Foreskin keratinocyte (primary cell): ENCODE measurements at places on chromosomes 4 and X. TPM values are rescaled to one million over a fixed set of nuclear protein-coding genes. Genes with fewer than 3 reads are reported as not detected.
A peak's percentile ranks its signal among the peaks of the same experiment; 100 is the strongest.

The GPC4 gene
- polyA plus RNA-seq = 1.3 and 3.9 TPM in 2 replicates

The TLR2 gene
- polyA plus RNA-seq = 2.0 and 2.1 TPM in 2 replicates

The UBE2K gene
- 83.3 and 91.4 TPM in 2 replicates for polyA plus RNA-seq

The FRAS1 gene
- polyA plus RNA-seq = 1.3 TPM in 2 replicates

The ABLIM2 gene
- polyA plus RNA-seq = 0.33 and 0.49 TPM in 2 replicates

GRCh38 chr4:150579551-150580234 lies 2.3 kb upstream of the MAB21L2 start:
- DNase-seq = no peak

GRCh38 chrX:149493567-149494562 lies 11.2 kb downstream of the IDS start:
- no peak for DNase-seq

GRCh38 chr4:40972722-40973121 lies 223.0 kb downstream of the NSUN7 start:
- DNase-seq = no peak

DNA sequence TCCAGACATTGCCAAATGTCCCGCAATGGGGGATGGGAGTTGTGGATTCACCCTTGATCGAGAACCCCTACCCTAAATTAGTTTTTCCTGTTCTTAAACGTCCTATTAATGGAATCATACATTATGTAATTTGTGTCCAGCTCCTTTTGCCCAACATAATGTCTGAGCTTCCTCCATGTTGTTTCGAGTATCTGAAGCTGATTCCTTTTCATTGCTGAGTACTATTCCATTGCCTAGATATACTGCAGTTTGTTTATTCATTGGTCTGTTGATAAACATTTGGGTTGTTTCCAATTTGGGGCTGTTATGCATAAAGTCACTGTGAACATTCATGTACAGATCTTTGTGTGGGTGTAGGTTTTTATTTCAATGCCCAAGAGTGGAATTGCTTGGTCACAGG lies 251.3 kb downstream of the BCOR start:
- no peak for DNase-seq

DNA sequence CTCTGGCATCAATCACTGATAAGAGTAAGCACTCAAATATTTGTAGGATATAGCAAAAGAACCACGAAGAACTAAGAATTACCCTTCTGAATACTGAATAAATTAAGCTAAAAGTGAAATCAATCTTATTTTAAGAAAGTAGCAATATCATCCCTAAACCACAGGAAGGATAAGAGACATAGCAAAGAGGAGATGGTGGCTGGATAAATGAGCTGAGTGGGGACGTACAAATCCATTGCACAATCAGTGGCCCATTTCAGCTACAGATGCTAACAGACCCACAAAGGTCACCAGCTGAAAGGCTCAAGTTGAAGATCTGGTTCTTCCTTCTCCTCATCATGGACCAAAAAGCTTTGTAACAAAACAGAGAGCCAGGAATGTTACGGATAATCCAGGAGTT lies 77.1 kb downstream of the SLC9A7 start:
- no peak for DNase-seq

GRCh38 chr4:39259571-39260330 lies 77.4 kb downstream of the WDR19 start:
- DNase-seq = no peak

DNA sequence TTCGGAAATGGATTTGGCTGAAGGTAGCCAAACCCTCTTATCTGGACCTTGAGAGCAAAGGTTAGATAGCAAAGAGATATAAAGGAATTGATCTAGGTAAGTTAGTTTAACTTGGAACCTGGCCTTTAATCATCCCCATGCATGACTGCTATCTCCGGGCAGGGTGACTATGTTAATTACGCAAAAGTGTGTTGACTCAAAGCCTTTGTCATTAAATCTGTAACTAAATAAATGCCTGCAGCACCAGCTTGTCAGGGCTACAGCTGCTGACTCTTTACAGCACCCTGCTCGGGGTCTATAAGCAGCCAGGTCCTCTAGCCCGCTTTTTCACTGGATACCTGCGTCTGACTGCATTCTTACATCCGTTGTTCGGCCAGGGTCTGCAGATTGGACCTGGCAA lies 201.7 kb downstream of the TBCK start:
- no peak for DNase-seq

DNA sequence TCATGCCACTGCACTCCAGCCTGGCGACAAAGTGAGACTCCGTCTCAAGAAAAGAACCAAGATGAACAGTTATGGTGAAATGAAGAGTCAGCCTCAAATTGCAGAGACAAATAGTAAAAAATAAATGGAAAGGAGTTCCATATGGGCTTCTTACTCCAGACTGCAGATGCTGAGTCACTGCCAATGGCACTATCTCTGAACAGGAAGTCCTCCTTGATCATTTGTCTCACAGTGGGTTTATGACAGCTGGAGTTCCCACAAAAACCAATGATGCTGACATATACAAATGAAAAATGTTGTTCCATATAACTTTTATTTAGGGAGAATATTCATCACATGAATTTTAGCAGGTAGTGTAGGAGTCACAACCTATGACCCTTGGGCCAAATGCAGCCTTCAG lies 631.6 kb downstream of the PCDH18 start:
- DNase-seq = peak; percentile 9

GRCh38 chrX:149470955-149471354 lies 34.2 kb downstream of the IDS start:
- DNase-seq = no peak

GRCh38 chr4:188606635-188607034 lies 467.4 kb downstream of the TRIML1 start:
- no peak for DNase-seq

- DNase-seq = no peak
Measured at GRCh38 chr4:151389311-151389710, 19.7 kb upstream of the FHIP1A start.

- no peak for DNase-seq
Measured at GRCh38 chr4:6733358-6734164, 17.6 kb downstream of the BLOC1S4 start.

DNA sequence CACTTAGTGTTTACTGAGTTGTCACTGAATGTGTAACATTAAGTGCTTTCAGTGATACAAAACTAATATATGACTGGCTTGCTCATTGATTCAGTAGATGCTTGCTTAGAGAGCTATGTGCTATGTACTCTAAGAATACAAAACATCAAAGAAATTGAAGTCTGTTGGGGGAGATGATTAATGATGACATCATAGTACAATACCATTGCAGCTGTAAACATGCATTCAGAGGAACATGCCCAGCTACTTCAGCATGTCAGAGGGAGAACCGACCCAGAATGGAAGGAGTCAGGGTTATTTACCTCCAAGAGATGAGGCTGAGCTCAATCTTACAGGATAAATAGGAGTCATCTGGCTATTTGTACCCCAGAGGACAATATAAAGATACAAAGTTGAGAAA lies 290.8 kb downstream of the TENM3 start:
- DNase-seq = peak; percentile 90

GRCh38 chr4:36283912-36284465 lies 2.6 kb downstream of the DTHD1 start:
- peak; percentile 26 for DNase-seq

DNA sequence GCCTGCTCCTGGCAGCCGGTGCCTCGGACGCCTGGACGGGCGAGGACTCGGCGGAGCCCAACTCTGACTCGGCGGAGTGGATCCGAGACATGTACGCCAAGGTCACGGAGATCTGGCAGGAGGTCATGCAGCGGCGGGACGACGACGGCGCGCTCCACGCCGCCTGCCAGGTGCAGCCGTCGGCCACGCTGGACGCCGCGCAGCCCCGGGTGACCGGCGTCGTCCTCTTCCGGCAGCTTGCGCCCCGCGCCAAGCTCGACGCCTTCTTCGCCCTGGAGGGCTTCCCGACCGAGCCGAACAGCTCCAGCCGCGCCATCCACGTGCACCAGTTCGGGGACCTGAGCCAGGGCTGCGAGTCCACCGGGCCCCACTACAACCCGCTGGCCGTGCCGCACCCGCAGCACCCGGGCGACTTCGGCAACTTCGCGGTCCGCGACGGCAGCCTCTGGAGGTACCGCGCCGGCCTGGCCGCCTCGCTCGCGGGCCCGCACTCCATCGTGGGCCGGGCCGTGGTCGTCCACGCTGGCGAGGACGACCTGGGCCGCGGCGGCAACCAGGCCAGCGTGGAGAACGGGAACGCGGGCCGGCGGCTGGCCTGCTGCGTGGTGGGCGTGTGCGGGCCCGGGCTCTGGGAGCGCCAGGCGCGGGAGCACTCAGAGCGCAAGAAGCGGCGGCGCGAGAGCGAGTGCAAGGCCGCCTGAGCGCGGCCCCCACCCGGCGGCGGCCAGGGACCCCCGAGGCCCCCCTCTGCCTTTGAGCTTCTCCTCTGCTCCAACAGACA lies 4.4 kb downstream of the SOD3 start:
- DNase-seq = no peak

- no peak for DNase-seq
Measured at GRCh38 chr4:108244606-108245005, 75.9 kb upstream of the LEF1 start.

DNA sequence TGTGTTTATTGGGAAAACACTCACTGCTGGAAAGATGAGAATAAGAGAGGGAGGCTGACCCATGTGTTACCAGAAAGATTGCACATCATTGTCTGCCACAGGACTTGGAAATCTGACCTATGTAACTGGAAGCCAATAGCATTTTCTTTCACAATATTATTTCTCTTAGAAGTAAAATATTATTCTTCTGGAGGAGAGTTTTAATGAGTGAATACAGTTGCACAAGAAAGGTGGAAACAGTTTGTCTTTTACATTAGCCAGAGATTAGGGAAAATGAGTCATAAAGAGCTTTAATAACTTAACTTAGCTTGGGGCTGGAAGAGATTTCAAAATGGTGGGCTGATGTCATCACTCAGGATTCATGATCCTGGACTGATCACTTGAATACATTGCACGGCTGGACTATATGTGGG lies 31.5 kb upstream of the LNX1 start:
- DNase-seq = peak; percentile 70

DNA sequence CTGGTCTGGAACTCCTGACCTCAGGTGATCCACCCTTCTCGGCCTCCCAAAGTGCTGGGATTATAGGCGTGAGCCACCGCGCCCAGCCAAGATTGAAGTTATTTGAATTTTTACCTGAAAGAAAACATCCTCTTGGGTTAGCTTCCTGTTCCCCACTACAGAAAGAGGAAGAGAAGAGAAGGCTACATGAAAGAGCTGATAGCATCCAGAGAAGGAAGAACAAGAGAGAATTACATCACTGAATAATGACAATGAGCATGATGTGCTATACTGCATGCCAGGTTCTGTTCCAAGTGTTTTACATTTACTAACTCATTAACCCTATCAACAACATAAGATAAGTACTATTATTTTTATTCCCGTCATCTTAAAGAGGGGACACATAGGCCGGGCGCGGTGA lies 11.5 kb upstream of the TBC1D1 start:
- no peak for DNase-seq

GRCh38 chr4:122099896-122100295 lies 52.2 kb upstream of the BLTP1 start:
- DNase-seq = no peak

DNA sequence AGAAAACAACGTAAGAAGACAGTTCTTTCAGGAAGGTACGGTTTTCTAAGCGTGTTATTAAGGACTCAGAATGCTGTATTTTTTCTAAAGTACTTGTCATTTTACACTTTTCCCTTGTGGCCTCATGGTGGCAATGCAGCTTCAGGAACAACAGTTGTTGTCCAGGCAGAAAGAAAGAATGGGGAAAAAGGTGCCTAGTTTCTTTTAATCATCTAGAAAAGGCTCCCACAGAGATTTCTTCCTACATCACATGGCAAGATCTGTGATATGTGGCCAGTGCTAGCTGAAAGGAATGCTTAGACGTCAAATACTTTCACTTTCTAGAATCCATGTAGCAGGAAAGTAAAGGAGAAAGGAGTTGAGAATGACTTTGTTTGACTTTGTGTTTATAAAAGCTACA lies 49.0 kb upstream of the TRAM1L1 start:
- peak; percentile 21 for DNase-seq
